ENCODE measurements at places on chromosomes 11 and 22.

GRCh38 chr11:63832336-63832735, 6.6 kb upstream of the MARK2 start:
- DNase-seq, result peak; percentile 48

- DNase-seq, result no peak
Measured at GRCh38 chr11:75356613-75357012, 5.2 kb upstream of the ARRB1 start.

DNA sequence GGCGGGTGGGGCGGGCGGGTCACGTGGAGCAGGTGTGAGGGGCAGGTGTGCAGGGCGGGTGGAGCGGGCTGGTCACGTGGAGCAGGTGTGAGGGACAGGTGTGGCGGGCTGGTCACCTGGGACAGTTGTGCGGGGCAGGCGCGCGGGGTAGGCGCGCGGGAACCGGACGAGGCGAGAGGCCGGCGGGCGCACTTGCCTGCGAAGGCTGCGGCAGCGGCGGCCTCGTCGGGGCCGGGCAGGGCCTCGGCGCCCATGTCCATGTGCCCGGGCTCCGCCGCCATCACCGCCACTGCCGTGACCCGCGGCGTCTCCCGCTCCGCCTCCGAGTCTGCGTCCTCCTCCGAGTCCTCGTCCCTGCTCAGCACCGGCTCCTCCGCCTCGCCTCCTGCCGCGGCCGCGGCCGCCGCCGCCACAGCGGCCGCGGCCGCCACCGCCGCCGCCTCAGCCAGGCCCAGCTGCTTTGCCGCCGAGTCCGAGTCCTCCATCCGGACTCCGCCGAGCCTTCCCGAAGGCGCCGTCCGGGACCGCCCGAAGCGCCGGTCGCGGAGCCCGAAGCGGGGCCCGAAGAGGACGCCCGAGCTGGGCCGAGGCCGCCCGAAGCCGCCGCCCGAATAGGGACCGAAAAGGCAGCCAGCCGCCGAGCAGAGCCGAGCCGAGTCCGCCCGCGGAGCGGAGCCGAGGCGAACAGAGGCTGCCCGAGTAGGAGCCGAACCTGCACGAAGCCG, at the start of gene DEAF1:
Gene DEAF1, minus strand, starts transcription at position 660 of the 725 bp plus-strand sequence. Its CDS starts 175 bp downstream, at position 485.
- DNase-seq, result peak; percentile 99

GRCh38 chr11:44622190-44622650, 56.8 kb downstream of the CD82 start:
- DNase-seq, result no peak

DNA sequence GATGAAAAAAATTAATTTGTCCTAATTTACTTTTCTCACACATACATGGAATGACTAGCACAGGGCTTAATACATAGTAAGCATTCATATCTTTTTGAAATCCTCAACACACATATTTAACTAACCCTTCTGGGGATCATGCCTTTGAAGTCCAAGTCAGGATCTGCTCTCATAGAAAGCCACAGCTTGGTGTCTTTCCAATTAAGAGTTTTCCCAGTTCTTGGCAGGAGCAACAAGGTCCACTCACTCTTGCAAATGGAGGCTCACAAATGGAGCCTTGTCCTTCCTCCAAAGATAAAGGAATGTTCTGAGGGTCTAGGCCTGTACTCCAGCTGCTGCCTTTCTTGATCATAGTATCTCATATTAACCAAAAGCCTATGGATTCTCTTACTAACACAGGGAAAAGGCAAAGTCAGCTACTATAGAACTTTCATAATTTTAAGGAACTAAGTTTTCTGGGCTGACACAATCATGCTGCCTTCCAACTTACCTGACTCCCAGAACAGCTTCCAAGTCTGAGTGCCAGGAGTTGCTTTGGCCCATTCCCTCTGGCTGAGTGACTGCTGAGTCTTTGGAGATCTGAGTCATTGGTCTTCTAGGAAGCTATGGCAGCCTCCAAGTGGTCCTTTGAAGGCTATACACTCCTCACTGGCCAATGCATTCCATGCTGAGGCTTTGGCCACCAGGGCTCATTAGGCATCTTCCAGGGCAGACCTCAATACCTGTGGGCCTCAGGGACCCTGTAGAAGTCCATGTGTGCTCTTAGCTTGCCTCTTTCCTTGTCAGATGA, 25.8 kb upstream of the NUCB2 start:
- DNase-seq, result no peak

GRCh38 chr11:86956905-86957195, 1.7 kb upstream of the FZD4 start:
- no peak for DNase-seq

DNA sequence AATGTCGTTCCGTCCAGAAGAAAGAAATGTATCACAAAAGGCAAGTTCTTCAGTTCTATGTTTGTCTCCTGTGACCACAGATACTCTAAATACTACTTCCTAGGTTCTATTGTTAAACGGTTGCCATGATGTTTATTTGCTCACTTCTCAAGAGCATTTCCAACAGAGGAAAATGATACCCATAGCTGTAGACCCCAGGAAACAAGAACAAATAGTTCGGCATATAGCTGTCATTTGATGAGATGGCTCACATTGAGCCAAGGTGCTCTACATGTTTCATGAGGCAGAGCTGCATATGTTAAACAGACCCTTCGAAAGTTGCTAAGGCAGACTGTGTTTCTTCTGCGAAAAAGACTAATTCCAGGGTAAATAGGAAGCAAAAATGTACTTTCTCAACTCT, 15.4 kb upstream of the ANGPTL5 start:
- DNase-seq, result no peak

DNA sequence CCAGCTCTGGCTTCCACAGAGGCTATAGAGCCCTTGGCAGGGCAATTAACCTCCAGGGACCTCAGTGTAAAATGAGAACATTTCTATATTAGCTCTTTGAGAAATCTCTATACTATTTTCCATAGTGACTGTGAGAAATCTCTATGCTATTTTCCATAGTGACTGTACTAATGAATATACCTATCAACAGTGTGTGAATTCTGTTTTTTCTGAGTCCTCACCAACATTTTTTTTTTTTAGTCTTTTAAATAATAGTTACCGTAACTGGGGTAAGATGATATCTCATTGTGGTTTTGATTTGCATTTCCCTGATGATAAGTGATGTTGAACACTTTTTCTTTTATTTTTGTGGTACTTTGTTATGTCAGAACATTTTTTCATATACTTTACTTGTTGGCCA, 7.0 kb upstream of the MTNR1B start:
- DNase-seq, result no peak

DNA sequence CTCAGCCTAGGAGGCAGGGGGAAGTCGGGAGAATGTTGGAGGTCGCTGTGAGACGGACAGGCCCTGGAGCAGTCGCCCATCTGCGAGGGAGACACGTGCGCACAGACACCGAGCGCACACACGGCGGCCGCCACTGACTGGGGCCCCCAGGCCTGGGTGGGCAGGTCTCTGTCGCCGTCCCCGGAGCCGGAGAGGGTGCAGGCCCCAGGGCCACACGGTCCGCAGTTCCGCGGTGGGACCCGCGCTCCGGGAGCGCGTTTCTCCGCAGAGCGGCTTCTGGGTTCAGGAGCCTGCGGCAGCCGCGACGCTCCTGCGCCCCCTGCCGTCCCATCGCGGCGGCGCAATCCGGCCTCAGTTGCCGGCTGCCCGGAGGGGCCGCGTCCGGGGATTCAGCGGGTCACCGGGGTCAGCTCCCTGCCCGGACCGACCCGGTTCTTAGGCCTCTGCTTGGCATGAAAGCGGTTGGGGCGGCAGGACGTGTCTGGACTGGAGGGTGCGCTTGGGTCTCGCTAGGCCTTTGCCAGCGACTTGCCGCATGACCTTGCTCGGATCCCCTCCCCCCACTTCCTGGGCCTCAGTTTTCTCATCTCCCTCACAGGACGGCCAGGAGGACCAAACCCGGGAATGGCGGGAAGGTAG, 31.2 kb downstream of the PDE2A start:
- peak; percentile 44 for DNase-seq

DNA sequence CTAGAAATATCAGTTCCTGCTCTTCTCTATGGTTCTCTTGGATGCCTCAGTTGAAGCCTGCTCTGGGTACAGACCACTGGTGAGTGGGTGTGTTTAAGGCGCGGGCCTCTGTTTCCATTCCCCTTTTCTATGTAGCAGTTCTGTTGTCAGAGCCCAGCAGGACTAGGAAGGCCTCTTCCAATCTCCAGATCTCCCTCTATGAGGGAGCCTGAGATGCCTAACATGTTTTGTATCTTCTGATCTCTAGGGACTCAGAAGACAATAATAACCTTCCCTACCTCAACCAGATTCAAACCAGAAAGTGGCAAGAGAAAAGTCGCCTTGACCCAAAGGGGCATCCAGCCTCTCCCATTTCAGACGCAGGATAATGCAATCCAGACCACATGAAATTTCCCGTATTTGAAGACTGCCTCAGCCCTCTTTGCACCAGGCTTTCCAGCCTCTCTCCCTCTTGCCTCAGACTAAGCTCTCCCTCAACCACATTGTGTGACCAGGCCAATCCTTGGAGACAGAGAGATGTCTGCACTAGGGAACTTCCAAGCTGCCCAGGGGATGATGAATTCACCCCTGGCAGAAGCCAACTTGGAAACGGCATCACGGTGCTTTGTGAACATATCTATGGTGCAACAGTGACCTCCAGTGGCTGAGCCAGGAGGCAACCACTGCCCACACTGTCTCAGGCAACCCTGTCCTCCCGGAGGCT, 150.1 kb upstream of the UBASH3B start:
- no peak for DNase-seq

- DNase-seq, result no peak
Measured at GRCh38 chr22:21025763-21026755, 6.3 kb downstream of the SLC7A4 start.

DNA sequence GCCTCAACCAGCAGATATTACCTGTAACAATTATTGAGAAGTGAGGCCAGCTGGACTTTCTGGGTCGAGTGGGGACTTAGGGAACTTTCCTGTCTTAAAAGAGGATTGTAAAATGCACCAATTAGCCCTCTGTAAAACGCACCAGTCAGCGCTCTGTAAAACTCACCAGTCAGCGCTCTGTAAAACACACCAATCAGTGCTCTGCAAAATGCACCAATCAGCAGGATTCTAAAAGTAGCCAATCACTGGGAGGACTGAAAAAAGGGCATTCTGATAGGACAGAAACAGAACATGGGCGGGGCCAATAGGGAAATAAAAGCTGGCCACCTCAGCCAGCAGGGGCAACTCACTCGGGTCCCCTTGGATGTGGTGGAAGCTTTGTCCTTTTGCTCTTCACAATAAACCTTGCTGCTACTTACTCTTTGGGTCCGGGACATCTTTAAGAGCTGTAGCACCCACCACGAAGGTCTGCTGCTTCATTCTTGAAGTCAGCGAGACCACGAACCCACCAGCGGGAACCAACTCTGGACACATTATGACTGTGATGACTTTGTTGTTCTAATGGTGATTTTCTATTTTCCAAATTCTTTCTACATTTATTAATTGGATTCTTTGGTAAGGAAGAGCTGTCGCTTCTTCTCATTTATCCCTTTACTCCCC, 40.2 kb upstream of the FGF3 start:
- no peak for DNase-seq

DNA sequence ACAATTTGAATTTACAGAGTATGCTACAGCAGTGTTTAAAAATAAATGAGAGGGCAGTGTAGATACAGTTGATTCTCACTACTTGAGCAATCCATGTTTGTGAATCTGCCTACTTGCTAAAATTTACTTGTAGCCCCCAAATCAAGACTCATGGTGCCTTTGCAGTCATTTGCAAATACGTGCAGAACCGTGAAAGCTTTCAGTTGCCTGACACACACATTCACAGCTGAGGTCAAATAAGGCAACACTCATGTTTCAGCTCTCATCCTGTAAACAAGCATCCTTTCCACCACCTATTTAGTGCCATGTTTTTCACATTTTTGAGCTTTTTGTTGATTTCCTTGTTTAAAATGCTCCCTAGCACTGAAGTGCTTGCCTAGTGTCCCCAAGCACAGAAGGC, 32.5 kb upstream of the RASL10A start:
- DNase-seq, result no peak

- DNase-seq, result no peak
Measured at GRCh38 chr11:3021125-3021524, 29.0 kb upstream of the NAP1L4 start.

DNA sequence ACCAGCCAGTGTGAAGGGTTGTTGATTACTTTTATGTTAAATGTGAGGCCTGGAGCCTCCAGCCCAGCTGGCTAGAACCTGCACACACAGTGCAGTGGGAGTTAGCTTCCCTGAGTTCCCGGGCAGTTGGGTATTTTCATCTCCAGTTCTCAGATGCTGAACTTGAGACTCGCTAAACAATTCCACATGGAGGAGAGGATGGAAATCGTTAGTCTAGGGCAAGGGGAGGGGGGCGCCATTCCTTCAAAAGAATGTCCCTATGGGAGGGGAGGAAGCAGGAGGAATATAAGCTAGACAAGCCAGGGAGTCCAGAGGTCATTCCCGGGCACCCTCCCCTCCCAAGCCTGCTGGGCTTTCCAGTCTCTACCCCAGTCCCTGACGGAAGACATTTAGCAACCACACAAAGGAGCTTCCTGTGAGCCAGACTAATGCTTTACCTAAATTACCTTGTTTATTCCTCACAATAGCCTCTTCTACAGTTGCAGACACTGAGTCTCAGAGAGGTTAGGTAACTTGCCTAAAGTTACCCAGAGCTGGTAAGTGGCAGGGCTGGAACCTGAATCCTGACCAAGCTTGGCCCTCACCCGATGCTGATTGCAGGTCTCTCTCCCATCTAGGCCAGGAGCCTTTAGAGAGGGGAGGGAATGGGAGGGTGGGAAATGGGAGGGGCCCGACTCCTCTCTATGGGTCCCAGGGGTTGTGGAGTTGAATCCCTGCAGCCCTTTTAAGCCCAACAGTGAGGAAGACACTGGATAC, 1.9 kb upstream of the TSKU start:
- DNase-seq, result no peak

DNA sequence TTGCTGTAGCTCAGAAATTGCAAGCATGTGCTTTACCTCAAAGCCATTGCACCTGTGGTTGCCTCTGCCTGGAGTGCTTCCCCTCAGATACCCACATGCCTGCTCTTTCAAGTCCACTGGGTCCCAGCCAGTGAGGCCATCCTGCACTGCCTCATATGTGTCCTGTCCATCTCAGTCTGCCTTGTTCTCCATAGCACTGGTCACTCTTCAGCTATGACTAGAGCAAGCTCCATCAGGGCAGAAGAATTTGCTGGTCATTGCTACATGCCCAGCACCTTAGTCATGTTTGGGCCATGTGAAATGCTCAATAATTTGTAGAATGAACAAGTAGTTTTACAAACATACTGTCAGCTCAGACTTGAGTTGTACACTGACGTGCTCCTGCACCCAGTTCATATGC, 64.4 kb upstream of the HORMAD2 start:
- no peak for DNase-seq

DNA sequence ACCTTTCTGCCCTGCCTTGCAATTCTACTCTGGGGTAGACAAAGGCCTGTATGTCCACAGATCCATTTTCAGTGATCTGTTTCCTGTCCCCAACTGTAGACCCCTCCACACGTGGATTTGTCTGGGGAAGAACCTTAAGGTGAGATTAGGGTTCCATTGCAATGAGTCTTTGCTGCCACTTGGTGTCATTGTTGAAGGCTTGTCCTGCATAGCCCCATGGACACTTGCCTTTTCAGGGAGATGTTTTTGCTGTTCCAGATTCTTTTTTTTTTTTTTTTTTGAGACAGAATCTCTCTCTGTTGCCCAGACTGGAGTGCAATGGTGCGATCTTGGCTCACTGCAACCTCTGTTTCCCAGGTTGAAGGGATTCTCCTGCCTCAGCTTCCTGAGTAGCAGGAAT, 21.8 kb downstream of the SERPING1 start:
- DNase-seq, result no peak

- DNase-seq, result no peak
Measured at GRCh38 chr11:125084761-125085231, 21.7 kb downstream of the SLC37A2 start.

All from T-helper 2 cell (primary cell).